ENCODE measurements at places on chromosomes 13 and 19.
A peak's percentile ranks its signal among the peaks of the same experiment; 100 is the strongest.

- ATAC-seq = no peak
Observed at GRCh38 chr13:41961466-41961760, 504 bp upstream of the VWA8 start.

DNA sequence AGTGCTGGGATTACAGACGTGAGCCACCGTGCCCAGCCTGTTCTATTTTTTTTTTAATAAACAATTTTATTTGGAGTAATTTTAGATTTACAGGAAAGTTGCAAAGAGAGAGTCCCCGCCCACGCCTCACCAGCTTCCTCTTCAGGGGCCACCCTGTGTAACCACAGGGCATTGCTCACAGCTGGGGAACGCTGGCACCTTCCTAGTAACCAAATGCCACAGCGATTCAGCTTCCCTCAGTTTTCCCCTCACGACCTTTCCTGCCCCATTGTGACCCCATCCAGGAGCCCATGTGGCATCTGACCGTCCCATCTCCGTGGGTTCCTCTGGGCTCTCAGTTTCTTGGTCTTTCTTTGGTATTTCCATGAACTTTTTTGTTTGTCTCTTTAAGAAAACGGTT lies 83.9 kb downstream of the GNG7 start:
- ATAC-seq = peak; percentile 14

- no peak for ATAC-seq
Observed at GRCh38 chr13:34025746-34026145, 207.8 kb downstream of the RFC3 start.

DNA sequence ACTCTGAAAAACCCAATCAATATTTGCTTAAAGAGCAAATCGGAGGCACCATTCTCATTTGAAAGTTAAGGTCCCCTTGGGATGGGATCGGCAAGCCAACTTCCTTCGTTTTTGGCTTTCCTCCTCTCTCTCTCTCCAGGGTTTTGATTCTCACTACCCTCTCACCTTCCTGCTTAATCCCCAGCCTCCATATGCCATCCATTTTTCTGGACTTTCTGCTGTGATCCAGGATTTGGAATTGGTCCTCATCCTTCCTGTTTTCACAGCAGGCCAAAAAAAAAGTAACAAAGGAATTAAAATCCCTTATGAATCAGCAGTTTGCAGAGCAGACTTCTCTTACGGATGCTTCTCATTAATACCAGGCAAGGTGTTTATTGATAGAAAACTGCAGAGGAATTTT lies 283.1 kb upstream of the TMTC4 start:
- no peak for ATAC-seq

GRCh38 chr13:56864451-56864850 lies 276.3 kb upstream of the PRR20A start:
- no peak for ATAC-seq

- ATAC-seq = no peak
Observed at GRCh38 chr19:5339198-5339949, 1.2 kb downstream of the PTPRS start.

GRCh38 chr13:46124531-46124966 lies 19.7 kb upstream of the CPB2 start:
- ATAC-seq = no peak

GRCh38 chr13:95647321-95647720 lies 2.8 kb upstream of the DZIP1 start:
- ATAC-seq = no peak

- ATAC-seq = no peak
Observed at GRCh38 chr19:35993923-35994598, 927 bp upstream of the SDHAF1 start.

DNA sequence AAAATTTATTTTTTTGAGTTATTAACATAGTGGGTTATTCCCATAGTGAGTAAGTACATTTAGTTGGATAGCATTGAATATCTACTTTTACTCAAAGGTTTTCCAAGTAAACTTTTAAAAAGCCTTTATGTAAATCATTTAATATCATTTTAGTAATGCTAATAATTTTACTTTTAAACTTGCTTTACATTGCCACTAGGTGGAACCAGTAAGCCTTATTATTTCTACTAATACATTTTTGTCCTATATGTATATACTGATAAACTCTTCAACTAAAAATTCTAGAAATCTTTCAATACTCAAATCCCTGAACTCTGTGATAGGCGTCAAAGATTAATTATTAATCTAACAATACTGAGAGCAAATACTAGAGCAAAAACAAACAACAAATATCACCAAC lies 1709.2 kb upstream of the PCDH20 start:
- no peak for ATAC-seq

DNA sequence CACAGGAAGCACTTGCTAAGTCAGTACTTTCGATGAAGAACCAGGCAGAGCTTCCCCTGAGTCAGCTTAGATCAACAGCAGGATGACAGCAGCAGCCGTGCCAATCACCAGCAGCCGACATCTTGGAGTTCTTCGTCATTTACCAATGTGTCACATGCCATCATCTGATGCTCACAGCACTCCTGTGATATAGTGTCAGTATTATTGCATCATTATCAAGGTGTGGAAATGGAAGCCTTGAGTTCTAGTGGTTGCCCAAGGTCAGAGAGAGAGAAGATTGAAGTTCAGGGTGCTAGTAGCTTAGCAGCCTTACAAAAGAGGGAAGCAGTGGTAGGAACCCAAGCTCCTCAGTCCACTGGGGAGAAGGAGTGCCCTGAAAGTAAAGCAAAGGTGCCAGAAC lies 331.5 kb downstream of the ZNF536 start:
- ATAC-seq = no peak

GRCh38 chr13:112986470-112986869 lies 17.5 kb downstream of the MCF2L start:
- ATAC-seq = no peak

DNA sequence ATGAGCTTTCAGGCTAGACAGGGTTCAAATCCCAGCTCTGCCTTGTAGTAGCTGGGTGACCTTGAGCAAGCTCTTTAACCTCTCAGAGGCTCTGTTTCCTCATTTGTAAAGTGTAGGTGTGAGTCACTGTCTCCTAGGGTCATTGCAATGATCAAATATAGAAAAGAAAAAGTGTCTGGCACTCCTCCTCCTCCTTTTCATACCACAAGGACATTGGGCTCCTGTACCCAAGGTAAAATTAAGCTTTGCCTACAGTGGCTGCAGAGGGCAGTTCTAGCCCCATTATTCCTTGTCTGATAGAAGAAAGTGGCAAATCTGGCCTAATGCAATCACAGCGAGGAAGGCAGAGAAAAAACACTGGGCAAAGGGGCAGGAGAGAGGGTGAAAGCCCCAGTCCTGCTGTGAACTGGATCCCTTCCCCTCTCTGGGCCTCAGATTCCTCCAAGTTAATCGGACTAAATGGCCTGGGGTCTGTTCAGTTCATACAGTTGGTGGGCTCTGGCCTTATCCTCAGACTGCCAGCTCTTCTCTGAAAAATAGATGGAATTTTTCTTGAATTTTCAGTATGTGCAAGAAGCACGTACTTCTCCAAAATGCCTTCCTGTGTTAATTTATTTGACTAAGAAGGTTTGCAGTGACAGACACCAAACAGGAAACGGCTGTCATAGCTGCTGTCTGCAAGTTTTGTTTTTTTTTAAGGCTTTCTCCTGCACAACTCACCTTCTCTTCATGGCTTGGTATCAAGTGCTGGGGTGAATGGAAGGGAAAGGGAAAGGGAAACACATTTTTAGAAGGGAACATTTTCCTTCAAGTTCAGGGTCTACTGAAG lies 35.3 kb downstream of the RGCC start:
- ATAC-seq = peak; percentile 73

DNA sequence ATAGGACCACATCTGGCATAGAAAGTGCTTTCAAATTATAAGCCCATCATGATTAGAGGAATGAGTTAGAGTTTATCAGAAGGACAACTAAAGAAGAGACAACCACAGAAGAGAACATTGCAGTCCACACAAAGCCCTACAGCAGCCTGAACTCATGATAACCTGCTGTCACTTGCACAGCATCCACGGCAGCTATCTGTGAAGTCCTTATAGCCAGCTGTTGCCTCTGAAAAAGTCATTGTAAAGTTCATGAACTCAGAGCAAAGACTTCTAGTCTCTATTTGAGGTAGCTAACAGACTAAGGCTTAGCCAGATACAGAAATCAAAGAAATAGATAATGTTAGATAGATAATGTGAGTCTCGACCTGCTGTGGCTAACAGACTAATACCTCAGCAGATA lies 450.0 kb downstream of the KLF5 start:
- no peak for ATAC-seq

- ATAC-seq = no peak
Observed at GRCh38 chr13:108926862-108927261, 297.5 kb downstream of the MYO16 start.

- no peak for ATAC-seq
Observed at GRCh38 chr13:72754111-72754510, 26.4 kb downstream of the BORA start.

- ATAC-seq = no peak
Observed at GRCh38 chr19:43809762-43810696, 7.8 kb upstream of the LYPD5 start.

DNA sequence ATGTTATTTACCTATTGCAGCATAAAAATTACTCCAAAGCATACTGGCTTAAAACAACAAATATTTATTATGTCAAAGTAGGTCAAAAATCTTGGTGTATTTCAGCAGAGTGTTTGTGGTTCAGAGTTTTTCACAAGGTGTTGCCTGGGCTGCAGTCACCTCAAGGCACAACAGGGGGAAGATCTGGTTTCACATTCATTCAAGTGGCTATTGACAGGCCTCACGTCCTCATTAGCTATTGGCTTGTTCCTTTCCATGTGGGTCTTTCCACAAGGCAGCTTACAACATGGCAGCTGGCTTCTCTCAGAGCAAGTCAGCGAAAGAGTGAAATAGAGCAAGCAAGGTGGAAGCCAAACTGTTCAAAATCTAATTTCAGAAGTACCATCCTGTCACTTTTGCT lies 602.9 kb downstream of the OLFM4 start:
- no peak for ATAC-seq

GRCh38 chr13:112737294-112737693 lies 47.5 kb downstream of the ATP11A start:
- ATAC-seq = no peak

GRCh38 chr13:100980171-100980570 lies 305.6 kb upstream of the TMTC4 start:
- ATAC-seq = no peak

- no peak for ATAC-seq
Observed at GRCh38 chr19:12786141-12786870, 5.0 kb upstream of the JUNB start.

GRCh38 chr13:96238241-96238640 lies 148.3 kb downstream of the HS6ST3 start:
- no peak for ATAC-seq

- peak; percentile 4 for ATAC-seq
Observed at GRCh38 chr13:45339867-45340266, 1.1 kb downstream of the TPT1 start.

- no peak for ATAC-seq
Observed at GRCh38 chr13:112431734-112432133, 55.6 kb downstream of the SPACA7 start.

GRCh38 chr13:67878376-67878775 lies 648.2 kb upstream of the PCDH9 start:
- ATAC-seq = no peak

GRCh38 chr19:6947745-6948144 lies 60.4 kb downstream of the ADGRE1 start:
- ATAC-seq = peak; percentile 88

GRCh38 chr13:93231867-93232266 lies 5.3 kb downstream of the GPC6 start:
- ATAC-seq = no peak

DNA sequence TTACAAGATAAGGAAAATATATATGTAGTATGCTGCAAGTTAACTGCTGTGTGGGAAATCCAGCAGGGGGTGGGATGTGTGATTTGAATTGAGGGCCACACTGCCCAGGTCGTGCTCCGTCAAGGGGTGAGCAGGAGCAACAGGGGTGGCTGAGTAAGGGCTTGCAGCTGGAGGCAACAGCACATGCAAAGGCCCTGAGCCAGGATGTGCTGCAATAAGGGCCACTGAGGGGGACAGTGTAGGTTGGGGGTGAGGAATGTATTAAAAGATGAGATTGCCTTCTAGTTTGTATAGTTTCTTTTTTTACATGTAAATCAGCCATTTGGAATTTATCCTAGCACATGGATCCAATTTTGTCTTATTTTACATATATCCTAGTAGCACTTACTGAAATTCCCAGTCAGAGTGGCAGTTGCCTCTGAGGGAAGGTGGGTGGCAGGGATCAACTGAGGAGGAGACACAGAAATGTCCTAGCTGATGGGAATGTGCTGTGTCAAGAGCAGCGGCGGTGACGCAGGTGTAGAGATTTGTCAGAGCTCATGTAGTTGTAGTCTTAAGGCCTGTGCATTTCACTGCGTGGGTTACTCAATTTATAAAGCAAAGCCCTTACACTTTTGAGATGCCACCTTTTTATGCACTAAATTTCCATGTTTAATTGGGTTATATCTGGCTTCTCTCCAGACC lies 5.4 kb upstream of the RBM42 start:
- no peak for ATAC-seq

- no peak for ATAC-seq
Observed at GRCh38 chr19:40341601-40342482, 6.4 kb downstream of the C19orf47 start.

DNA sequence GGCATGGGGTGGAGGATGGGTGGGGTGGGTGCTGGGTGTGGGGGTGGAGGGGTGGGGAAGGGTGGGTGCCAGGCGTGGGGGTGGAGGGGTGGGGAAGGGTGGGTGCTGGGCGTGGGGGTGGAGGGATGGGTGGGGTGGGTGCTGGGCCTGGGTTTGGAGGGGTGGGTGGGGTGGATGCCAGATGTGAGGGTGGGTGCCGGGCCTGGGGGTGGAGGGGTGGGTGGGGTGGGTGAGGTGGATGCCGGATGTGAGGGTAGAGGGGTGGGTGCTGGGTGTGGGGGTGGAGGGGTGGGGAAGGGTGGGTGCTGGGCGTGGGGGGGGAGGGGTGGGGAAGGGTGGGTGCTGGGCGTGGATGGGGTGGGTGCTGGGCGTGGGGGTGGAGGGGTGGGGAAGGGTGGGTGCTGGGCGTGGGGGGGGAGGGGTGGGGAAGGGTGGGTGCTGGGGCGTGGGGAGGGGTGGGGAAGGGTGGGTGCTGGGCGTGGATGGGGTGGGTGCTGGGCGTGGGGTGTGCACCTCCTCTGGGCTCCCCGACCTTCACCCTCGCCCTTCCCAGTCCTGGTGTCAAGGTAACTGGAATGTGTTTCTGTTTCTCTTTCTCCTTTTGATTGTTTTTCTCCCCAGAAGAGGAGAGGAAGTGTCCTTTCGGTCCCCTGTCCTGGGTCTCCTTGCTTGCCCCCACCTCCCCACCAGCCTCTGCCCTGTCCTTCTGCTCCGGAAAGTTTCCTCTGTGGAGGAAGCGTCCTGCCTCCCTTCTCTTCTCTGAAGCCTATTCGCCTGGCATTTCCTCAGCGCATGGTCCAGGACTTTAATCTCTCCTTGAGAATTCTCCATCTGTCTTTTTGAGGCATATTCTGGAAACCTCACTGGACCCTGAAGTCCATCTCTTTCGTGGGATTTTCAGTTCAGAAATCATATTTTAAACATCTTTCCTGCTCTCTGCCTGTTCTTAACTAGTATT lies 22.9 kb upstream of the CFAP97D2 start:
- ATAC-seq = no peak

- peak; percentile 8 for ATAC-seq
Observed at GRCh38 chr19:45404557-45405434, at the start of gene PPP1R13L. Gene PPP1R13L (minus strand): TSS chr19:45405069. CDS start chr19:45398318, 6,751 bp downstream.

DNA sequence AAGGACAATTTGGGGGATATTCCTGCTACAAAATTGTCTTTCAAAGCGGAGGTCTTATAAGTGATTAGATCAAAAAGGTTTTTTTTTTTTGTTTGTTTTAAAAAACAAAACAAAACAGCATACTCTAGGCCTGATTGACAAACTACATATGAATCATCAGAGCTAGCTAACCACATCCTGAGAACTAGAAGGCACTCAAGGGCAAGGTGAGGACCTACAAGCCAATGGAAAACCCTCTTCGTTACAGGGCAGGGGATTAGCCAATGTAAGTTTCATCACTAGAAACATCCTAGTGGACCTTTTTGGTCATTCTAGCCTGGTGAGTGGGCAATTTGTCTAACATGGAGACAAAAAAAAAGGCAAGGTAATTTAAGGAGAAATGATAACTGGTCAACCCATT lies 428.6 kb downstream of the RFC3 start:
- no peak for ATAC-seq
